Karpas-422 (cell line): ENCODE measurements at places on chromosomes 2 and 18. TPM values are rescaled to one million over a fixed set of nuclear protein-coding genes. Genes with fewer than 3 reads are reported as not detected.

GRCh38 chr2:210226223-210226622 lies 976 bp upstream of the ACADL start:
- no peaks in the 10 kb centered on the region for H3K27me3 ChIP-seq
- DNase-seq = no peak
- no peak overlapping the region for H3K4me3 ChIP-seq
- no peaks in the 10 kb centered on the region for H3K4me1 ChIP-seq

DNA sequence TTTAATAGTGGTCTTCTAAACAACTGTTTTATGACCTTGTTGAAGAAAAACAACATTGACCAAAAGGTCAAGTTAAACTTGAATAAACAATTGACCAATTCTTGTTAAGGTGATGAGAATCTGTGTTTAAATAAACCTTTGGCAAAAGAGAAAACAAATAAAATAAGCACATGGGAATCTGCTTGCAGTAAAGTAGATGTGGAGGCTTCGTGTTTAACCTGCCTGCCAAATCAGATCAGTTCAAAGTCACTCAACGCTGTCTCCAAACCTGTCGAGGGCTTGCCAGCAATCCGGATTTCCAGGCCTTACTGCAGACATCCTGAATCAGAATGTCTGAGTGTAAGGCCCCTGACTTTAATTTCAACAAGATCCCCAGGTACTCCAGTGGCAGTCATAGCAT lies 55.1 kb upstream of the AQP4 start:
- H3K36me3 ChIP-seq = no peaks in the 10 kb centered on the region
- DNase-seq = no peak
- no peaks in the 10 kb centered on the region for H3K4me1 ChIP-seq
- H3K27me3 ChIP-seq = no peaks in the 10 kb centered on the region

GRCh38 chr18:24315170-24315569 lies 82.5 kb downstream of the OSBPL1A start:
- no peak for DNase-seq
- no peak overlapping the region for H3K4me3 ChIP-seq
- H3K4me1 ChIP-seq = no peaks in the 10 kb centered on the region
- no peak overlapping the region for H3K27ac ChIP-seq

- H3K36me3 ChIP-seq = no peaks in the 10 kb centered on the region
- no peaks in the 10 kb centered on the region for H3K27me3 ChIP-seq
- no peak overlapping the region for H3K27ac ChIP-seq
- DNase-seq = no peak
- H3K4me1 ChIP-seq = no peaks in the 10 kb centered on the region
Measured at GRCh38 chr2:111007757-111008688, 112.7 kb upstream of the BCL2L11 start.

GRCh38 chr2:216679658-216680024 lies 15.7 kb downstream of the IGFBP5 start:
- no peaks in the 10 kb centered on the region for H3K27me3 ChIP-seq
- no peak overlapping the region for H3K4me3 ChIP-seq
- DNase-seq = no peak
- H3K27ac ChIP-seq = no peak overlapping the region
- no peaks in the 10 kb centered on the region for H3K36me3 ChIP-seq

- H3K4me3 ChIP-seq = no peak overlapping the region
- peak; percentile 59 for DNase-seq
- H3K27me3 ChIP-seq = no peaks in the 10 kb centered on the region
- H3K4me1 ChIP-seq = no peaks in the 10 kb centered on the region
Measured at GRCh38 chr2:196758474-196759377, 40.8 kb downstream of the GTF3C3 start.

DNA sequence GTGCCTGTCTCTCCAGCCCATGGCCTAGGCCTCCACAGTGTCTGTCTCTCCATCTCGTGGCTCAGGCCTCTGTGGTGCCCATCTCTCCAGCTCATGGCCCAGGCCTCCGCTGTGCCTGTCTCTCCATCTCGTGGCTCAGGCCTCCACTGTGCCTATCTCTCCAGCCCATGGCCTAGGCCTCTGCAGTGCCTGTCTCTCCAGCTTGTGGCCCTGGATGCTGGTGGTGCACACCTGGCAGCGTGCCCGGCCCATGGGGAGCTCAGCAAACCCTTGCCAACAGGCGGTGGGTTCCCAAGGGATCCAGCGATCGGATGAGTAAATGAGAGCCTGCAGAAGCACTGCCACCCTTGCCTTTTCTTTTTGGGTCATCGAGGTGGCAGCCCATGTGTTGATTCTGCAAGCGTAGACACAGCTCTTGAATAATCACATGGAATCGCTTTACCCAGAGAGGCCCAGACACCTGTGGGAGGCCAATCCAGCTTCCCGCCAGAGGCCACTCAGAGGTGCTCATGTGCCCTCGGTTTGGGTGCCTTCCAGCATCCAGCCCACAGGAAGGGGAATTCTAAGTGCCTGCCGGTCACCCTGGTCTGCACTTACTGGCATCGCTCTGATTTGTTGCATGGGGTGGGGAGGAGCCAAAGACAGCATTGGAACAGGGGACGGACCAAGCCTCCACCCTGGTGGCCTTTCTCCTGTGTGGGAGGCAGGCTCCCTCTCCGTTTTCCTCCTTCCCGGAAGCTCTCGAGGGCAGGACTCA lies 101.8 kb upstream of the HDAC4 start:
- DNase-seq = no peak
- H3K27ac ChIP-seq = no peak overlapping the region
- H3K4me3 ChIP-seq = no peak overlapping the region
- no peaks in the 10 kb centered on the region for H3K27me3 ChIP-seq

GRCh38 chr18:33584548-33585430 lies 6.8 kb downstream of the ASXL3 start:
- no peaks in the 10 kb centered on the region for H3K4me1 ChIP-seq
- no peak for DNase-seq
- H3K27ac ChIP-seq = no peak overlapping the region
- no peak overlapping the region for H3K4me3 ChIP-seq
- H3K36me3 ChIP-seq = no peaks in the 10 kb centered on the region

GRCh38 chr2:128279009-128279408 lies 39.7 kb downstream of the HS6ST1 start:
- H3K36me3 ChIP-seq = no peaks in the 10 kb centered on the region
- no peak overlapping the region for H3K27ac ChIP-seq
- H3K27me3 ChIP-seq = no peaks in the 10 kb centered on the region

DNA sequence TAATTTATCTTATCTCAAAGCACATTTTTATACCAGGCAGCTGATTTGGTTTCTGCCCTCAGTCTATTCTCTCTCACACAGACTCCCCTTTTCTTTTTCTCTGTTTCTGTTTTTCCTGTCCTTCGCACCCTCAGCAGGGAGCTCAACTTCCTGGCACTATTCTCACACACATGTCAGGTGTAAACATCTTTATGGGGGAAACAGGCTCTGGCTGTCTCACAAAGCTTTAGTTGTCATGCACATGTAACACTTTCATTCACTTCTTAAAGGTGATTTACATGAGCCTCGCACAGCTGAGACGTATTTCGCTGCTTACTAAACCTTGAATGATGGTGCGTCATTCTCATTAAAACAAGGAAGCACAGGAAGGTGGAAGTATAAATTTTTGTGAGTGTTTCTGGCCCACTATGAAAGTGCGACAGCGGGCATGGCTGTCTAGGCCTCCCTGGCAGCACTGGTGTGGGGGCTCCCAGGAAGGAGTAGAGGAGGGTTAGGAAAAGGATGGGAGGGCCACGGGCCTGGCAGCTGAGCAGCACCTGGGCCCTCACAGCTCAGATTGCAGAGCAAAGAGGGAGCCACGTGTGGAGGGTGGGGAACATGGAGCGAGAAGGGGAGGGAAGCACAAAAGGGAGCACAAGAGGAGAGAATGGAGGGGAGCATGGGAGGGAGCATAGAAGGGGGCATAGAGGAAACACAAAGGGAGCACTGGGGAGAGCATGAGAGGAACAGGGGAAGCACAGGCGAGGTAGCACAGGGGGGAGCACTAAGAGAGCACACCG lies 46.2 kb upstream of the SNTG2 start:
- H3K4me1 ChIP-seq = peaks cover 14% of the 10 kb centered on the region
- no peaks in the 10 kb centered on the region; the same call in 1 of the 2 replicates for H3K36me3 ChIP-seq
- H3K27ac ChIP-seq = no peak overlapping the region
- no peaks in the 10 kb centered on the region for H3K27me3 ChIP-seq
- H3K4me3 ChIP-seq = no peak overlapping the region

TSPYL6 gene
- 0.60 TPM in 1 of 2 replicates, not detected in the other for total RNA-seq

CDC42EP3 gene
- total RNA-seq = 10.7 and 12.5 TPM in 2 replicates

ACVR1C gene
- not detected in 2 replicates for total RNA-seq

FAM110C gene
- total RNA-seq = not detected in 2 replicates

IL36A gene
- not detected in 2 replicates for total RNA-seq
